ENCODE measurements at places on chromosomes 12 and 14. TPM values are rescaled to one million over a fixed set of nuclear protein-coding genes. Genes with fewer than 3 reads are reported as not detected.

Gene DBX2
- total RNA-seq: not detected

Gene C14orf132
- total RNA-seq: 7.5 TPM

Gene MORN3
- total RNA-seq: not detected

Gene ADAM21
- total RNA-seq: not detected

Gene OVCH1
- total RNA-seq: not detected

Gene PTPRQ
- not detected for total RNA-seq

Gene KRT73
- total RNA-seq: not detected

Gene MARS1
- total RNA-seq: 352 TPM

Gene BMP4
- 23.2 TPM for total RNA-seq

Gene TMTC2
- 26.4 TPM for total RNA-seq

Gene SMOC1
- total RNA-seq: not detected

Gene ANO4
- 0.37 TPM for total RNA-seq

Gene DPY19L2
- total RNA-seq: 39.5 TPM

Gene PPHLN1
- total RNA-seq: 74.3 TPM

Gene C12orf56
- not detected for total RNA-seq

Gene POTEG
- total RNA-seq: not detected

Gene SDR9C7
- not detected for total RNA-seq

Gene MYO1H
- total RNA-seq: not detected

Gene HOMEZ
- 103 TPM for total RNA-seq

Gene TMPRSS12
- total RNA-seq: not detected

Gene HOXC4
- not detected for total RNA-seq
